HT1080 (cell line): ENCODE measurements at places on chromosomes 5 and 9. TPM values are rescaled to one million over a fixed set of nuclear protein-coding genes. Genes with fewer than 3 reads are reported as not detected.
A peak's percentile ranks its signal among the peaks of the same experiment; 100 is the strongest.

DNA sequence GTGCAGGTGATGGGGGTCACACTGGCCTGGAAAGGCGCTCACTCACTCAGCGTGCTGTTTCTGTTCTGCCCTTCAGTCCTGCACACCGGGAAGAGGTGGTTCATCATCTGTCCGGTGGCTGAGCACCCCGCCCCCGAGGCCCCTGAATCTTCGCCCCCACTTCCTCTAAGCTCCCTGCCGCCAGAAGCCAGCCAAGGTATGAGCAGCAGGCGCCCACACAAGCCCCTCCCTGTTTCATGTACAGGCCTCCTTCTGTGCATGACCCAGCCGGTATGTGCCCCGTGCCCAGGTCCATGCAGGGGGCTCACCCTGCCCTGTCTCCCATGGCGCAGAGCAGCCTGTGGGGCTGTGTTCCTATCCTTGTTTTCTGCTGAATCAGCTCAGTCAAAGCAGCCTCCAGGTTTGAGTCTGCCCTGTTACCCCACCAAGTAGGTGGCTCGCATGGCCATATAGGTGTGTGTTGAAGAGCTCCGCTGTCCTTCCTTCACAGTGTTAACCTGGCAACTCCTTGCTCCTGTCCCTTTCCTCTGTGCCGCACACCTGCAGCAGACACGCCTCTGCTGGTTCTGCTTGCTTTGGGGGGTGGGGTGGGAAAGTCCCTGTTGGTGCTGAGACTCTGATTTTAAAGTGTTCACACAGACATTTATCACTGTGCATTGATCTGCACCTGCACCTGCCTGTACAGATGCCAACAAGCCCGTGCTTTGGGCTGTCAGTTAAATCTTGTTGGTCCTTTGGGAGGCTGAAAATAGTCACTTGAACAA lies 84.8 kb downstream of the WNK2 start:
- no peak for DNase-seq

GRCh38 chr5:155898284-155898683 lies 428.7 kb upstream of the SGCD start:
- DNase-seq, result no peak

DNA sequence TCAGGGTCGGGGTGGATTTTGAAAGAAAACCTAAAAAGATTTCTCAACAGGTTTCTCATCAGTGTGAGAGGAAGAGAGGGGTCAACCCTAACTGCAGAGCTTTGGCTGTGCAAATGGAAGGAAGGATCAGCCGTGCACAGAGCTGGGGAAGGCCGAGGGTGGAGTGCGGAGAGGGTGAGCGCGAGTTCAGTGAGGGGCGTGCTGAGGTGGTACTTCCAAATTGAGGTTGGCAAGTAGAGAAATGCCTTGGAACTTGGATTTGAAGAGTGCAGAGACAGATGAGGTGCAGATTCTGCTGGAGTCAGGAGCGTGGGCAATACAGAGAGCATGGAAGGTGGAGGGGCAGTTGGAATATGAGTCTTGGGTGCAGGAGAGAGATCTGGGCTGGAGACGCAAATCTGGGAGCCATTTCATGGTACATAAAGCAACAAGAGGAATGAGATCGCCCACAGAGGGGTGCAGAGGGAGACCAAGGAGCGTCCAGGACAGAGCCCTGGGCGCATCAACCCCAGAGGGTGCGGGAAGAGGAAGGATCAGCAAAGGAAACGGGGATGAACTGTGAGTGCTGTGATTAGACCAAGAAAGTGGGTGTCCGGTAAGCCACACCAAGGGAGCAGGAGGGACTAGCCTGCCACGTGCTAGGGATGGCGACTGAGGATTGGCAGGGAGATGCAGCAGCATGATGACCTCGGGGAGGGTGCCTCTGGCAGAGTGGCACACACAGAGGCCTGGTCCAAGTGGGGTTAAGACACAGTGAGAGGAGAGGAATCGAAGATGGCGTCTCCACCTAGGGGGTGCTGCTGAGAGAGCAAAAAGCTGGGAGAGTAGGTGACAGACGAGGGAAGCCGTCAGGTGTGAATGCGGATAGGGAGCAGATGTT lies 105.8 kb downstream of the ADAMTS2 start:
- DNase-seq, result no peak

DNA sequence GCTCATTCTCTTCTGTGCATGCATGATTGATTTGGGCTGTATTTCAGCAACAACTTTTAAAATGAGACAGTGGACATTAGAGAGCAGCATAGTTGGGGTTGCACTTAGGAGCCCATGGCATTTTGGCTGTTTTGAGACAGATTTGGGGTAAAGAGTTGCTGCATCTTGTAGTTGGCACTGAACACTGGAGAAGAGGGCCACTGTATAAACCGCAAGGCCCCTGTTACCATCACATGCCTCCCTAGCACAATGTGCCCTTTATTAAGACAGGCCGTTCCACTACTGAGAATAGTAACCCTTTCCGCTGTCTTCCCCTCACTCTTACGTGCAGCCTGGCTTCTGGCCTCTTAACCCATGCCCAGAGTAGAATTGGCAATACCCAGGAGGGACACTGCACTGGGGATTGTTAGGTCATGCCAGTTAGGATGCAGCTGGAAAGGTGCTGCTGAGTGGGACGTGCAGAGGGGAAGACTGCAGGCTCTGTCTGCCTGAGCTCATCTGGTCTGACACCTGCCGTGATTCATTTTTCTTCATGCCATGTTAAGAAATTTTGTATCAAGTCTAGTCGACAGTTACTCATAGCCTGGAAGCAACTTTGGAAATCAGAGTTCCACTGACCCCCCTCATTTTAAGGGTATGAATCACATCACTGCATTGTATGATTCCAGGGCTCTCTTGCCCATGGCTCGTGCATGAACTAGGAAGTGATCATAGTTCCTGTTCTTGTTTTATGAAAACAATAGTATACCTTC lies 146.9 kb upstream of the DMRT1 start:
- DNase-seq, result peak; percentile 96

- no peak for DNase-seq
These were observed 29.1 kb upstream of the ZFAND5 start for GRCh38 chr9:72394066-72394465.

DNA sequence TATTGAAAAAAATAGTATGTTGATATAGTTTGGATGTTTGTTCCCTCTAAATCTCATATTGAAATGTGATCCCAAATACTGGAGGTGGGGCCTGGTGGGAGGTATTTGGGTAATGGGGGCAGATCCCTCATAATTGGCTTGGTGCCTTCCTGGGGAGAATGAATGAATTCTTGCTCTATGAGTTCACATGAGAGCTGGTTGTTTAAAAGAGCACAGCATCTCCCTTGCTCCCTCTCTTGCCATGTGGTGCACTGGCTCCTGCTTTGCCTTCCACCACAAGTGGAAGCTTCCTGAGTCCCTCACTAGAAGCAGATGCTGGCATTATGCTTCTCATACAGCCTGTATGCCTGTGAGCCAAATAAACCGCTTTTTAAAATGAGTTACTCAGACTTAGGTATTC lies 154.8 kb downstream of the ADAMTS6 start:
- peak; percentile 17 for DNase-seq

The F2RL1 gene
- 20.1 and 25.9 TPM in 2 replicates for total RNA-seq
